ENCODE measurements at places on chromosomes 4 and X.

DNA sequence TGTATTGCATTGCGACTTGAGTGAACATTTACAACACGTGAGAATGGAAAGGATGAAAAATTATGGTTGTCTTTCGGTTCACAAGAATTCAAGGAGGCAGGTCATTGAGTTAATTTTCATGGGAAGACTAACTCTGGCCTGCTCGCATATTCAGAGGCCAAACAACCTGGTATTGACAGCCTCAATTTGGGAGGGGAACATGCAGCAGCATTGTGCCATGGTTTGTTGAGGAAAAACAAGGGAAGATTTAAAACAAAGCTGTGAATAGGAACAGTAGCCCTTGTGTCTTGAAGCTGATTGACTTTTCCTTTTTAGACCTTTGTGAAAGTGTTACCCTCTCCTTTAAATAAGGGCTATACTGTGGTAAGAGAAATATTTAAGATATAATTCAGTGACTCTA is 31.9 kb downstream of the FAT4 start:
- DNase-seq, result no peak

DNA sequence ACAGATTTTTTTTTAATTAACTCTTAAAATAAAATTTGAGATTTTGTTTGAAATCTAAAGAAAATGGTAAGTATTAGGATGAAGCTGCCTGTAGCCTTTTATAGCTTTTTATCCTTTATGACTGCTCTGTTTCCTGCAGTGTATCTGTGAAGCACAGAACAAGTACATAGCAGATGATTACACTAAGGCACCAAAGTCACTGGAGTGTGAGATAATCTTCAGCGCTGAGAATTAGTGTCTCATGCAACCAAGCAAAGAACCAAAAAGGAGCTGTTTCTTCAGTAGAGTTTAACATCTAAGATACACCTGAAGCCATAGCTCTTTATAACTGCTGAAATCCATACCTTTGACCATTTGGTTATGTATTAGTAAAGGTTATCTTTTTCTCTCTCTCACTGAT is 1989.8 kb upstream of the PCDH10 start:
- no peak for DNase-seq

DNA sequence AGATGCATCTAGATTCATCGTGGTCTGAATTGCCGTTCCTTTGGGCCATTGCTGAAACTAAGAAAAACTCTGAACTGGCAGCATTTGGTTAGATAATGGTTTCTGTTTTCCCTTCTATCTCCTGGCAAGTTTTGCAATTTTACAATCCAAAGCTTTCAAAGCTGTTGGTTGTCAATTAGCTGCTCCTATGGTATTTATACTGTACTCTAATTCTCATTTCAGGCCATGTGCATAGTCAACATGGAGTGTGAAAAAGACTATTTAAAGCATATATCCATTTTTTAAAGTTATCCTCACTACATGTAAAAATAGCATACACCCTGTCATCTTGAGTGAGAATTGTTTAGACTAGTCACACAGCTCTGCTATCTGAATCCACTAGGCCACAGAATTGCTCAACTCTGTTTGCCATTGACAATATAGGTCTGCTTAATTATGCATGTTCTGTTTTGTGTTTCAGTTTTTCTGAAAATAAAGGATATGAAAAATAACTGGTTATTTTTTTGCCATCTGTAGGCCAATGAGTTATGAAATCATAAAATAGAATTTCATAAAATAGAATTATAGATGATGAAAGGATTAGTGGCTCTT is 27.7 kb upstream of the TEC start:
- no peak for DNase-seq

DNA sequence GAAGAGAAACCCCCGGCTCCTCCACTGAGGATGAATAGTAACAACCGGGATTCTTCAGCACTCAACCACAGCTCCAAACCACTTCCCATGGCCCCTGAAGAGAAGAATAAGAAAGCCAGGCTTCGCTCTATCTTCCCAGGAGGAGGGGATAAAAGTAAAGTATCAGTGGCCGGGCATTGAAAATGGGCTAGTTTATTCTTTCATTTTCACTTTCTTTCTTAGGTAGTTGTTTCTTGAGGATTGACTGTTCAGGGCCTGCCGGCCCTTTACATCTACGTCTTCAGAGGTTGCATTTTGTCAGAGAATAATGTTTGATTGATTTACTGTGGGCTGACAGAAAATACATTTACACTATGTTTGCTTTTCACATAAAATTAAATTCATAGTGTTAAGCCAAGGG is 27.1 kb downstream of the PAK3 start:
- DNase-seq, result no peak

GRCh38 chr4:139530833-139531427 is 25.1 kb downstream of the SETD7 start:
- DNase-seq, result peak; percentile 42

DNA sequence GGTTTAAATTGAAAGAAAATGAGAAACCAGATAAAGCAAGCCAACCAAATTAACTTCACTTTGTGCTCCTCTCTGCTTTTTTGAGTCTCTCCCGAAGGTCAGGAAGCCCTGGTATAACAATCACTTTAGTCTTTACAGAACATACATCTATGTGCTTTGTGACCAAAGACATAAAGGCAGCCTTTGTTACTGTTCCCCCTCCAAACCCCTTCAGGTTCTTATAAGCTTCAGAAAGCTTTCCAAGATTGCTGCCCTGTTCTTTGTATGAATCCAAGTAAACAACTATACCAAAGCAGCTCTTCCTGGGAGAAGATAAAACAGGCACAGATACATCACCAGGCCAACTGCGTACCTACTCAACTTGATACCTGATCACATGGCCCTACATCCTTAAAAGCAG is 28.7 kb downstream of the RLIM start:
- no peak for DNase-seq

DNA sequence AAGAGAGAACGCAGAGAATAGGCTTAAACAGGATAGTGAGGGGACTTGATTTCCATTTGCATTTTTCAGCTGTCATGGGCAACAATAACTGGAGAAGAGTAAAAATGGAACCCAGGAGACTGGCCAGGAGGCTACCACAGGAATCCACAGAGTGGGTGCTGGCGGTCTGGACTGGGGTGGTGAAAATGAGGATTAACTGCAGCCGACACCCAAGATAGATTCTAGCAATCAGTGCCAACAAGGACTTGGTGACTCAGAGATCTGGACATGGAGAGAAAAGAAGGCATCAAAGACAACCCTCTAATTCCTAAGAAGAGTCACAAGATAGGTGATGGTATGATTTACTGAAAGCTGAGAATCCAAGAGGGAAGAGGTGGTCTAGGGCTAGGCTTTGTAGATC is 102.8 kb downstream of the ATP8A1 start:
- no peak for DNase-seq
